ENCODE measurements at places on chromosomes 7 and 10.

DNA sequence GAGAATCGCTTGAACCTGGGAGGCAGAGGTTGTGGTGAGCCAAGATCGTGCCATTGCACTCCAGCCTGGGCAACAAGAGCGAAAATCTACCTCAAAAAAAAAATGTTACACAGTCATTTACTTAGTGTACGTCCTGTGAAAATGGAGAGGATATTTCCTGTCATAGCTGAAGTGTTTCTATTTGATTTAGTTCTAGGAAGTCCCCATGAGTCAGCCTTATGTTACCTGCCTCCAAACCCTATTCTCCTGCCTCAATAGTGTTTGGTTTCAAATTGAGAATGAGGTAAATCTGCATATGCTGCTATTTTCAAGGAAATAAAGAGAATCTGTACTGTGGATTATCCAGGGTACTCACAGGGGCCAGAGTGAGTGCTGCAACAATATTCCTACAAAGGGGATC, 1284.5 kb upstream of the AUTS2 start:
- no peak for DNase-seq

- no peak for DNase-seq
Observed at GRCh38 chr7:29140873-29141468, 5.4 kb downstream of the CPVL start.

GRCh38 chr7:23759671-23760391, 49.8 kb downstream of the STK31 start:
- DNase-seq = no peak

DNA sequence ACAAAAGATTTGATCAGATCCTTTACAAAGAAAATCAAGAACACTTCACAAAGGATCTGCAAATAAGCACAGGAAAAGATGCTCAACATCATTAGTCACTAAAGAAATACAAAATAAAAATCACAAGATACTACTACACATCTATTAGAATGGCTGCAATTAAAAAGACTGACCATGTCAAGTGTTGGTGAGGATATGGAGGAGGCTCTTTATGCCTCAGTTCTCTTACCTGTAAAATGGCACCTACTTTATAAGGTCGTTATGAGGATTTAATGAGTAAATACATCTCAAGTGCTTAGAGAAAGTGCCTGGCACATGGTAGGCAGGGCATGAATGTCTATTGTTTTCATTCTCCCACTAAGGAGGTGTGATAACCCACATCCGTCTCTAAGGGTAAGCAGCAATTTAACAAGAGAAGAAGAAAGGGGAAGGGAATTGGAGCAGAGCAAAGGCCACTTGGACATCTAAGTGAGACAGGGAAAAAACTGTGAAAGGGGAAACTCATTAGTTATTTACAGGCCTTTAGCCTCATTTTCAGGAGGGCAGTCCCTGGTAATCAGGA, 157.5 kb upstream of the NFE2L3 start:
- no peak for DNase-seq

- DNase-seq = no peak
Observed at GRCh38 chr7:157784979-157785441, 448.2 kb downstream of the DNAJB6 start.

DNA sequence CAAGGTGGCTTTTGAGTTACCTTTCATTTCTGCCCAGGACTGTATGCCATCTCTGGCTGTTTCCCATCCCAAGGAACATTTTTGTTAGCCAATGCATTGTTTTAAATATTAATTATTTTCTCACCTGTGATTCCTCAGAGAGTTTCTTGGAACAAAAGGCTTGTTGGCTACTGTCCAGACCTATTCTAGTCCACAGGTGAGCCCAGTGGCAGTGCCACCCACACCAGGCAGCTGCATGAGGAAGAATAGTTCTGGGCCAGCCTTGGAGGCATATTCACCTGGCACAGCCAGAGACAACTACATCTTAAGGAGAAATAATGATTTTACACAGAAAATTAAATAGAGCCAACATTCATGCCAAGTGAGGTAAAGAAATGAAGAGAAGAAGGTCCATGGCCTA, 123.9 kb downstream of the C1GALT1 start:
- no peak for DNase-seq

DNA sequence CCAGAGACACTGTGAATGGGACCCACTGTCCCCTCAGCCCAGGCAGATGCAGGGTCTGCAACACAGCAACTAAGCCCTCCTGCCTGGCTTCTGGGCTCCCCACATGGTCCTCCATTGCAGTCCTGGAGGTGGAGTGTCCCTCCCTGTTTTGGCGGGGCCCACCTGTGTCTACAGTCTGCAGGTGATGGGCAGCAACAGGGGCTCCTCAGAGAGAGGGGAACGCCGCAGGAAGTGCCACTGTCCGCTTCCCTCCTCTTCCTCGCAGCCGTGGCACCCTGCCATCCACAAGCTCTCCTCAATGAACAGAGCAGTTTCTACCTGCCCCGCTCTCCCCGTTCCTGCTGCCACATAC, 9.3 kb downstream of the CAMK2G start:
- no peak for DNase-seq

DNA sequence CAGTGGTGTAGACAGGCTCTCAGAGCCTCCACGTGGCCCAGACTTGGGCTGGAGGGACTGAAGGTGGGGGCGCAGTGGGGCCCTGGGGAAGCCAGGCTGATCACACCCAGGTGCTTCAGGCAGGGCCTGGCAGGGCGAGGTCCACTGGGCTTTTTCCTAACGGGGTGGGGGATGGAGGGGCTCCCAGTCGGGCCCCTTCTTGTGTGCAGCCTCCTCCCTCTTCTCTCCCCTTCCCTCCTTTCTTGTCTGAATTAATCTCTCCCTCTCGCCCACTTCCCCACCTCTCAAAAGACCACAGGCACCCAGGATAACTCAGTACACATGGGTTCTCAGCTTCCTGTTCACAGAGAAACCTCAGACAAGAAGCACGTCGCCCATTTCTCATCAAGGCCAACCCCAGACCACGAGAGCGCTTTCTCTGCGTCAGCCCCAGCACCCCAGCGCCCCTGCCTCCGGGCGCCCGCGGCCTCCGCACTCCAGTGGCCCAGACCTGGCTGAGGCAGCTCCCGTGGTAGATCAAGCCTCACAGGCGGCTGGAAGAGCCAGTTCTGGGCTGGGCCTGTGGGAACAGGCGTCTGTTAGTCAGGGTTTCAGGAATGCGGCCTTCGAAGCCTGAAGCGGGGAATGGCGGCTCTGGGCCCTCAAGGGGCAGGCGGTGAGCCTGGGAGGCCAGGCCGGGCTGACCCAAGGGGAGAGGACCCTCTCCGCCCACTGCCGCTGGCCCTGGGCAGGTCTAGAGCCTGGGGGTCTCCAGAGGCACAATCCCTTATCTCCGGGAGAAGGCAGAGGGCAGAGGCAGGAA, 50.6 kb downstream of the PWWP2B start:
- DNase-seq = no peak

DNA sequence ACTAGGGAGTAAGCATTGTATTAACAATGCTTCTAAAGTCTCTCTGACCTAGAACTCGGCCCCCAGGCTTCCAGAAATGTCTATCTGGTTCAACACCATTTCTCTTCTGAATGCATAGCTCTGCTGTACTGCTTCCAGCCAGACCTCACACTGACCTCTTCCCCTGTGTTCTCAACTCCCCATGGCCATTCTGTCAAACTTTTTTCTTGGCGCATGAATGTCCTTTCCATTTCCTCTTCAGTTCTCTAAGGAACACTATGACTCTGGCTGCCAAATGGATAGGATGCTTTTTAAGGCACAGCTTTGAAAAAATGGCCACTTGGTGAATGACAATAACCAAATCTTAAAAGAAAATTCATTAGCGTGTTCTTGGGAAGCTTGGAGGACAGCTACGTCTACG, 425.8 kb downstream of the ETV1 start:
- no peak for DNase-seq

DNA sequence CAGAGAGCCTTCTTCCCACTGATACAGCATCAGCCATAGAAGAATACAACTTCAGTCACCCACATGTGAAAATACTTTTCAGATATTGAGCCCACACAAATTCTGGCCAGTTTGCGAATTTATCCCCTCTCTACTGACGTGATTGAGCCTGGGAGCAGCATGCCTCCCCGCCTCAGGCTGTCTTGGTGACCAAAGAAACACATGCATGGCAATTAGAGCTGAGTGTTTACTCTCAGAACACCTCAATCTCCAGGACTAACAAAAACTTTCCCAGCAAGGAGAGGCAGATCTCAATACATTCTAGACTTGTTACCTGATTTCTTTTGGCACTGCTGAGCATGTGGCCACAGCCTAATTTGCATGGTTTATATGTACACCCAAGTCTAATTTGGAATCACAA, 122.5 kb downstream of the TMEM26 start:
- no peak for DNase-seq

DNA sequence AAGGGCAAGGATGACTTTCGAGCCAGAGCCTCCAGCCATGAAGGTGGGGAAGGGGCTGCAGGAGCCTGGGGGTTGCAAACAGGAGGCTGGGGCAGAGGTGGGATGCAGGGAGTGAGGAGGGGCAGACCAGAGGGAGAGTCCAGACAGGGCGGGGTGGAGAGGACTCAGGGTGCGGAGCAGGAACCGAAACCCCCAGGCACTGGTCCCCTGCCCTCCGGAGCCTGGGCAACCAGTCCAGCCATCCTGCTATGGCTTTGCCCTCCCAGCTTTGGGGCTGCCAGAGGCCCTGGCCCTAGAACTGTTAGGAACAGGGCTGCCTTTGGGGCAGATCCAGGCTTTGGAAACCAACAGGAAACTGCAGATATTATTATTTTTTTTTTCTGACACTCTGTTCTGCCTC, 24.2 kb downstream of the GHRHR start:
- DNase-seq = no peak

GRCh38 chr7:102843850-102844249, 69.0 kb upstream of the LRRC17 start:
- DNase-seq = no peak

GRCh38 chr7:101681170-101682007, 52.3 kb upstream of the MYL10 start:
- DNase-seq = no peak

GRCh38 chr10:74328388-74328787, 177.4 kb downstream of the ADK start:
- no peak for DNase-seq

- DNase-seq = no peak
Observed at GRCh38 chr10:1814556-1814955, 77.2 kb upstream of the ADARB2 start.

- no peak for DNase-seq
Observed at GRCh38 chr10:7601023-7601656, 65.6 kb downstream of the ITIH5 start.

DNA sequence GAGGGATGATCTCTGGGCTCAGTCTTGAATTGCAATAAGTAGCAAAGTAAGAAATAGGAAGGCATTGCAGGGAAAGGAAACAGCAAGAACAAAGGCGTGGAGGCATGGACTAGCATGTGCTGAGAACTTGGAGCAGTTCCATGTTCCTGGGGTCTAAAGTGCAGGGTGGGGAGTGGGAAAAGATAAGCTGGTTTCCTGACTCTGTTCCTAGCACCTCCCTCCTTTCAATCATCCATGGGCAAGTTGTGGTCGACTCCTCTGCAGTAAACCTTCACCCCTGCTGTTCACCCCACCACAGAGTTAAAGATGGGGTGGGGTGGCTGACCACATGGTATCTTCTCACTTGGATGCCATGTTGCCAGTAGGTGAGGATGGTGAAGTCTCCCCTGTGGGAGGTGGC, 29.6 kb downstream of the RPS24 start:
- no peak for DNase-seq

- no peak for DNase-seq
Observed at GRCh38 chr10:70666960-70667798, 5.1 kb upstream of the ADAMTS14 start.

DNA sequence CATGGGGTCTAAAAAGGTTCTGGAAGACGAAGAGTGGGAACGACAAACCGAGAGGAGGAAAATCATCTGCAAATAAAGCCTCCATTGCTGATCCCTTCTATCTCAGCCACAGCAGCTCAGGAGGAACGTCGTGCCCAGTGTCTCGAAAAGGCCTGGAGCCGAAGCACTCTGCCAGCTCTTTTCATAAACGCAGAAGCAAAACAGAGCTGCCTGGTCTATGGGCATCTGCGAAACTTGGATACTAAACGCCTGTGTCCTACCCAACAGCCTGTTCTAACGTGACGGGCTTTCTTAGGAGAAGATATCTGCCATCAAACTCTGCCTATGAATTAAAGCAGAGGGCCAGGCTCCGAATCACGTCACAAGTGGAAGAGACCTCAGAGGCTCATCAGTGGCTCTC, 68.7 kb downstream of the GNA12 start:
- no peak for DNase-seq

DNA sequence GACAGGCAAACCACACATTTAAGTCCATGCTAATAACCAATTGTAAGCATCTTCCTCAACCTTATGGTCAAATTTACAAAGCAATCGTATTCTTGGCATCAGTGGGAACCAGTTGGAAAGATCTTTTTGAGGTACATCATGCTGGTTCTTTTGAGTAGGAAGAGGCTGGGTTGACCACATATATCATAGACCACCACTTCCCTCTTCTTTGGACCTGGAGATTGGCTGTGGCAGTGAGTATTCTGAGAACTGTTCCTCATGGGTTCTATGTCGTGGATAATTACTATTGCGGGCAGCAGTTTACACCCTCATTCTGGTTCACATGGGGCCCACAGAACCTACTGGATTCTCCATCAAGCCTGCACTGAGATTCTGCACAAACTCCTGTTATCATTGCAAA, 35.5 kb upstream of the C1GALT1 start:
- DNase-seq = no peak

GRCh38 chr10:117933036-117933435, 113.7 kb downstream of the RAB11FIP2 start:
- DNase-seq = no peak
